ENCODE measurements at places on chromosomes 3 and 15. TPM values are rescaled to one million over a fixed set of nuclear protein-coding genes. Genes with fewer than 3 reads are reported as not detected.

The SOX14 gene
- not detected for total RNA-seq

The GPR15 gene
- not detected for total RNA-seq

DNA sequence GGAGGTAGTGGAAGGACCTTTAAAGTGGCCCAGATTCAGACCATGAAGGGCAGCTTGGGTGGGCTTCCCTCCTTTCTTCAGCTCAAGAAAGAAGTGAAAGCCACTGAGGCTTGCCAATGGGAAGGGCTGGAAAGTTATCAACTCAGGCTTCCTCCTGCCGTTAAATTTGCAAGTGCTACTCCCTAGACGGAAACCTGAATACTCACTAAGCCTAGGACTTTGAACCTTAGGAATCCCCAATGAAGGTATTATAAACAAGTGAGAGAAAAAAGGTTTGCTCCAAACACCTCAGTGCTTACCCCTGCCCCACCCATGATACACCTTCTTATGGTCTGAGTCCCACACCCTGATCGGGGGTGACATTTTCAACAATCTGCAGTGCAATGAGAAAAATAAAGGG is 396.4 kb downstream of the SHQ1 start:
- DNase-seq: no peak

The PATL2 gene
- total RNA-seq: 2.1 TPM

The FAM219B gene
- total RNA-seq: 76.5 TPM
